ENCODE measurements at places on chromosomes 13 and 19.

DNA sequence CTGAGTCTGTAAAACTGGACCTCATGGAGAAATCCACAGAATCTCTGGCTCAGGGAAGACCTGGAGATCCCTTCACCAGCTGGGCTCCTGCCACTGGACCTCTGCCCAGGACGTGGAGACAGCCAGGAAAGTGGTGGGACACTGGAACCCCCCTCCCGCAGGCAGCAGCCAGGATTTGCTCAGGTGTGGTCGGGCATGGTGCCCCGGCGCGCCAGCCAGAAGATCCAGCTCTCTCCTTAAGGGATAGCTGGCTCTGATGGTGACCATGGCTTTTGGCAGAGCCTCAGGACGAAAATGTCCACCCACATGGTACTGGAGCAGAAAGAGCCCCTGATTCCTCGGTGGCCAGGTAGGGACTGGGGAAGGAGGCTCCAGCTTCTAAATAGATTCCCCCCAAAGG is 26.6 kb upstream of the KCTD15 start:
- no peak for DNase-seq

DNA sequence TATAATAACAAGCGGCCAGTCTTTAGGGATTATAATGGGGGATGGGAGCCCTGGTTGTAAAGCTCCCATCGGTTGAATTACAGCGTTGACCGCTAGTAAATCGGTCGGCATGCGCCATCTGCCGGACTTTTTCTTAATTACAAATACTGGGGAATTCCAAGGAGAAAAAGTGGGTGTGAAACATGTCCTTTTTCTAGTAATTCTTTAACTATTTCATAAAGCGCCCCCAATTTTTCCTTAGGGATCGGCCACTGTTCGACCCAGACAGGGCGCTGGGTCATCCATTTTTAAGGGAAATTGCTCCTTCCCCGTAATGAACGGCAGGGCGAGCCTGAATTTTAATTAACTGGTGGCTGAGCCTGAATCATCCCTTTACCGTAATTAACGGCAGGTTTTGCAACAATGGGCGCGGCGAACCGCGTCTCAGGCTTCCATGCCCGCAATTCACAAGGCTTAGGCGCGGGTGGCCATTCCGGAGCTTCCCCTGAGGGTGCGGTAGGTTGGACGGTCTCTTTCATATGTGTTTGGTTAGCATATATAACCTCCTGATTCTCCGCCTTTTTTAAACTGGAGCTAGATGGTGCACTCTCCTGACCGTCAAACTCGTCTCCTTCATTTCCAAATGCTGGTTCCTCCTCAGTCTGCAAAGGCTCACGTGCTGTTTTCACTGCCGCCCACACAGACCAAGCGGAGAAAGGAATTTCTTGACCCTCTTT is 30.2 kb upstream of the EVI5L start:
- DNase-seq = peak; percentile 79

- no peak for DNase-seq
Measured at GRCh38 chr13:29857085-29857484, 6.7 kb upstream of the UBL3 start.

- DNase-seq = no peak
Measured at GRCh38 chr13:81326913-81327312, 986.0 kb upstream of the SPRY2 start.

- peak; percentile 89 for DNase-seq
Measured at GRCh38 chr19:35712567-35713505, 5.0 kb upstream of the KMT2B start.

- no peak for DNase-seq
Measured at GRCh38 chr13:99339230-99339721, 32.1 kb upstream of the GPR183 start.

DNA sequence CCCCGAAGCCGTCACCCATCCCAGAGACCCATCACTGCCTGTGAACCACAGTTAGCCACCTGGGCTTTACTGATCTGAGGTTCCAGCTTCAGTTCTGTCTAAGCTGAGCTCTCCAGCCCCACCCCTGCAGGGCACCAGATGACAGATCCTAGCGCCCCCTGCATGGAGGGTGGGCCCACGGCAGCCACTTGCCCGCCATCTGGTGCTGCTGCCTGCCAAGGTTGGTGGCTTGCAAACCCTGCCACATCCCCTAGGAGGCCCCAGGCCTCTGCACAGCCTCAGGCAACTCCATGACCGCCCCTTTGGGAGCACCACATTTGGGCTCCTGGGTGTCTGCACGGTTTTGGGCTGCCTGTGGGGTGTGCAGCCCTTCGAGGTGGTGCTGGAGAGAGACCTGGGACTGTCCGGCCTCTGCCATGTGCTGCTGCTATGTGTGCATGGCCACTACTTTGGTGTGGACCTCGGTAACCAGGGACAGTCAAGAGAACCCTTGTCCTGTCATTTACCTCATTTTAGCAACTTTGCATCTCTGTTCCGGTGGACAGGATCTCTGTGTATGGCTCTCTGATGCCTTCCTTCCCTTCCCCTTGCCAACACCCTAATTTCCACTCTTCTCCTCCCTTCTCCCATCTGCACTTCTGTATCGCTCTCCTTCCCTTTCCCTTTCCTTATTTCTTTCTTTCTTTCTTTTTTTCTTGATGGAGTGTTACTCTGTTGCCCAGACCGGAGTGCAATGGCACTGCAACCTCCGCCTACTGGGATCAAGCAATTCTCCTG is 17.4 kb upstream of the SDHAF1 start:
- peak; percentile 65 for DNase-seq

DNA sequence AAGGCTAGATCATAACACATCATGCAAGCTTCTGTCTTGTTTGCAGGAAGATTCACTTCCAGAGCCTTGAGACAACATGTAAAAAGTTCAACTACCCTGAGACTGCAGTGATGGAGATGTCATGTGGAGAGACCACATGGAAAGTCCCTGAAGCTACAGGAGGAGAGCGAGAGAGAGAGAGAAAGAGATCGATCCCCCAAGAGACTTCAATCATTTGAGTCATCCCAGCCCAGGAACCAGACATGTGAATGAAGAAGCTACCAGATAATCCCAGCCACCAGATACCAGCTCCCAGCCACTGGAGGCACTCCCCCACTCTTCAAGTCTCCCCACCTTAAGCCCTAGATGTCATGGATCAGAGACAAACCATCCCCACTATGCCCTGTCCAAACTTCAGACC is 10.7 kb upstream of the EVI5L start:
- no peak for DNase-seq

DNA sequence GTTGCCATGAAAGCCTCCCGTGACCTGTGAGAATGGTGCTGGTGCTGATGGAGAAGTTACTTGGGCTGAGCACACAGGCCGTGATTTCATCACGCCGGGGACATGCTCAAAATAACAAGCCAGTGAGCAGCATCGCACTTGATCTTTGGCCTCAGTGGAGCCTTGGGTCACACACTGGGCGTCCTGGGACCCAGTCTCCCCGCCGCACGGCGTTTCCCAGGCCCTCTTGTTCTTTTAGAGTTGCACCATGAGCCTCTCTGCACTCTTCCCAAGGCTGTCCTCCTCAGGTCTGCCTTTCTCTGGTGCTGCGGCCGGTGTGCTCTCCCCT is 9.5 kb upstream of the NDUFS7 start:
- DNase-seq = no peak
